ENCODE measurements at places on chromosomes 11 and 22.

DNA sequence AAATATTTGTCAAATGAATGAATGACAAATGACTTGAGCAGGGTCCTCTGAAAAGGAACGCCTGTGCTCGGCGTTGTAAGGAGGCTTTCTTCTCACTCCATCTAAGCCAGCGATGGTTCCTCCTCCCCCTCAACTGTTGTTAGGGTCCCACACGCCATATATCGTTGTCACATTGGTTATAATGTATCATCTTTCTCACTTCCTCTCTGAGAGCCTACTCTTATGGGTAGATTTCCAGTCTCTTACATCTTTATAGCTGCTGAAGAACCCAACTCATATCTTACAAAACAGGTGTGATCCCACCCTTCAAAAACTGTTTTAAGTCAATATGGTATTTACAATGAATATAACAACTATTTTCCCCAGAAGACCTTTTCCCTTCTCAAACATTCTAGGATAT is 81.5 kb downstream of the NAV2 start:
- no peak overlapping the region for H3K4me3 ChIP-seq
- no peak overlapping the region for H3K27ac ChIP-seq
- peaks cover 9% of the 10 kb centered on the region for H3K27me3 ChIP-seq
- H3K4me1 ChIP-seq: no peaks in the 10 kb centered on the region
- no peaks in the 10 kb centered on the region for H3K36me3 ChIP-seq
- no peak for DNase-seq

- no peaks in the 10 kb centered on the region for H3K4me1 ChIP-seq
- no peak overlapping the region for H3K4me3 ChIP-seq
- no peaks in the 10 kb centered on the region for H3K27me3 ChIP-seq
- peaks cover 42% of the 10 kb centered on the region for H3K36me3 ChIP-seq
- H3K27ac ChIP-seq: peak overlapping the region; percentile 24
These were observed 18.8 kb downstream of the SNX19 start for GRCh38 chr11:130897262-130898182.

DNA sequence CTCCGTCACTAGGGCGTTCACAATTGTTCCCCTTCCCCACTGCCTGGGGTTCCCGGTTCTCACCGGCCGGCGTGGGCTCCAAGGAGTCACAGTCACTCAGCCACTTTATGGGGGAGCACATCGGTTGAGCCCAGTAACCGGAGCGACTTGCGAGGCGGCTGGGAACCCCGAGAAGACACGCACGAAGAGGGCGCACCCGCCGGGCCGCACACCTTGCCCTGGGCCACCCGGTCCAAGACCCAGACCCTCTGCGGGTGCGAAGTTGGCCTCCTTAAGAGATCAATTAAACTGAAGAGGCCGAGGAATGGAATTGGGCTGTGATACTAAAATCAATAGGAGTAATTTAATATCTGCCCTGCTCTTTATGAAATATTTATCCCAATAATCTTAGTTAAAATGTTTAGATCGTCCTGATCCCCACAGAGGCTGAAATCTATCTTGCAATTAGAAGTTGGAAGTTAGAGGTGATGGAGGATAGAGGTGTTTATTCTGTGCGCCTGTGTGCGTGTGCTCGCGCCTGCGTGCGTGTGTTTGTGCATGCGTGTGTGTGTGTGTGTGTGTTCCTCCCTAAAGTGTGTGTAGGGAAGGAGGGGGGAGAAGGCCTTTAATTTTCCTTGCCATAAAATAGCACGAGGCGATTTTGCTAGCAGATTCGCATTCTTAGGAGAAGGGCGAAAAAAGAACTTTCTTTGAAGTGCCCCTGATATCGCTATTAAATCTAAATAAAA is 954 bp upstream of the MN1 start:
- no peak for DNase-seq
- H3K27me3 ChIP-seq: peaks cover 37% of the 10 kb centered on the region
- H3K4me1 ChIP-seq: peaks cover 9% of the 10 kb centered on the region
- H3K36me3 ChIP-seq: no peaks in the 10 kb centered on the region
- peak overlapping the region; percentile 77 for H3K4me3 ChIP-seq

- no peak overlapping the region for H3K27ac ChIP-seq
- H3K27me3 ChIP-seq: no peaks in the 10 kb centered on the region
- no peak for DNase-seq
- H3K4me3 ChIP-seq: no peak overlapping the region
- no peaks in the 10 kb centered on the region for H3K4me1 ChIP-seq
These were observed 636.8 kb upstream of the CCDC179 start for GRCh38 chr11:23497040-23497439.

DNA sequence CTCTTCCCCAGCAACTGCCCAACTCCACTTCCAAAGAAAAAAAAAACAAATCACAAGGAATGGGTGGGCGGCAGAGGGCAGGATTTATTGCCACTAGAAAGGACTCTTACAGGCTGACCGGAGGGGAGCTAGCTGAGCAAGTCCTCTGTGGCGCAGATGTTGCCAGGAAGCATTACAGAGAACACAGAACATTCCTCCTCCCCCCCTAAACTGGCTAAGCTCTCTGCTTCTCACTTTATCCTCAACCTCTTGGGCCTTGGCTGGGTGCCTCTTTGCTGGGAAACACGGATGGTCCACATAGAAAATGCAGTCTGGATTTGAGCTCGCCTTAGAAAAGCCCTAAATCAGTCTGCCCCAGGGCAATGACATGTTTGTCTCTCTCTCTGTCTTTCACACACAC is 12.6 kb upstream of the FJX1 start:
- H3K4me1 ChIP-seq: no peaks in the 10 kb centered on the region
- no peak overlapping the region for H3K4me3 ChIP-seq
- peaks cover 26% of the 10 kb centered on the region for H3K27me3 ChIP-seq
- H3K27ac ChIP-seq: no peak overlapping the region
- no peak for DNase-seq

- H3K27me3 ChIP-seq: peaks cover 15% of the 10 kb centered on the region
- DNase-seq: peak; percentile 46
- H3K4me3 ChIP-seq: no peak overlapping the region
- no peak overlapping the region for H3K27ac ChIP-seq
- H3K4me1 ChIP-seq: peaks cover 12% of the 10 kb centered on the region
These were observed 16.3 kb downstream of the EPS8L2 start for GRCh38 chr11:722346-722811.

GRCh38 chr11:117059611-117060148 is 38.5 kb downstream of the SIK3 start:
- no peak overlapping the region for H3K4me3 ChIP-seq
- H3K27me3 ChIP-seq: no peaks in the 10 kb centered on the region
- H3K36me3 ChIP-seq: no peaks in the 10 kb centered on the region
- no peak for DNase-seq
- peaks cover 66% of the 10 kb centered on the region for H3K4me1 ChIP-seq

DNA sequence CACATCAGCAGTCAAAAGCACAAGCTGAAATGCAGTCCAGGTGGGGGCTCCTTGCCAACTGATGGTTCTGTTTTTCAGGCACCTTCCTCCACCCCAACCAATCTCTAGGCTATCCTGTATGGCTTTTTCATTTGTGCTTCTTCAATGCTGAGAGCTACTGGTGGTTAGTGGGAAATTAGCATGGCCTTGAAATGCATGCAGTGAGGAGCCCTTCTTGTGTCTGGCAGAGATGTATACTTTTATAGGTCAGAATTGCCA is 167.4 kb downstream of the NAV2 start:
- DNase-seq: no peak
- no peaks in the 10 kb centered on the region for H3K36me3 ChIP-seq
- H3K4me3 ChIP-seq: no peak overlapping the region
- H3K27ac ChIP-seq: no peak overlapping the region
- peaks cover 7% of the 10 kb centered on the region for H3K27me3 ChIP-seq

DNA sequence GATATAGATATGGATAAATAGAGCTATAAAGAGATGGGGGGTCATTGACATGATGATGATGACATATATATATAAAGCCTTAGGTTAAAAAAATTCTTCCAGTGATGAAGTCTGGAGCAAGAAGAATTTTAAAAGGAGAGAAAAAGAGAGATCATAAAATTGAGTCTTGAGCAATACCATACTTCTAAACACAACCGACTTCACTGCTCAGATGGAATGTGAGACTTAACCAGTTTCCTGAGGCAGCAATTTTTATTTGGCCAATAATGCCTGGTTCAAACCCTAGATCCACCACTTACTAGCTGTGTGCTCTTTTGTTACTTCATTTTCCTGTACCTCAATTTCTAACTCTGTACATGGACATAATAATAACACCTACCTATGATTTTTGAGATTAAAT is 229.5 kb downstream of the TTC28 start:
- H3K4me1 ChIP-seq: no peaks in the 10 kb centered on the region
- no peak overlapping the region for H3K27ac ChIP-seq
- no peak overlapping the region for H3K4me3 ChIP-seq
- DNase-seq: no peak

GRCh38 chr11:67542971-67543370 is 19.7 kb upstream of the CABP2 start:
- no peak for DNase-seq
- no peak overlapping the region for H3K4me3 ChIP-seq
- no peak overlapping the region for H3K27ac ChIP-seq
- no peaks in the 10 kb centered on the region for H3K4me1 ChIP-seq
- no peaks in the 10 kb centered on the region for H3K36me3 ChIP-seq

Data from natural killer cell treated with Interleukin-12 subunit alpha and Interleukin-12 subunit beta and Interleukin-15 and Interleukin-18, amount 100 ng/mL, for 72 hours (primary cell).